GM10248 (cell line): ENCODE measurements at places on chromosomes 1 and 21.

- no peak for DNase-seq
These were observed 14.1 kb downstream of the DDAH1 start for GRCh38 chr1:85450832-85451231.

GRCh38 chr1:121458291-121459048, 273.7 kb downstream of the SRGAP2C start:
- peak; percentile 6 for DNase-seq

DNA sequence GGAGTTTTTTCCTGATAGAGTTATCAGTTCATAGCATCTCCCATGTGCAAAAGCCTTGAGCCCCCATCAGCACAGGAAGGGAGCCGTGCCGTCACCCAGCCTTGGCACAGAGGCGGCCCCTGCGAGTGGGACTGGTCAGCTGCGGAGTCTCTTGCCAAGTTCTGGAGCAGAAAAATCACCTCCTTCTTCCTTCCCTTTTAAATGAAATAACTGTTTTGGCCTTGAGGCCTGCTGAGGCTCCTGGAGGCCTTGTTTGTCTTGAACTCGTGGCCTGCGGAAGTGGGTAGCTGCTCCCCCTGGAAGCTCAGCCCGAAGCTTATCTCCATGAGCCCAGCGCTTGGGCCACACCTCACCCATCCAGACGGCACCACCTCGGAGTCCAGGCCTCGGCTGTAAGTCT, 145.7 kb upstream of the TMEM51 start:
- DNase-seq: no peak

DNA sequence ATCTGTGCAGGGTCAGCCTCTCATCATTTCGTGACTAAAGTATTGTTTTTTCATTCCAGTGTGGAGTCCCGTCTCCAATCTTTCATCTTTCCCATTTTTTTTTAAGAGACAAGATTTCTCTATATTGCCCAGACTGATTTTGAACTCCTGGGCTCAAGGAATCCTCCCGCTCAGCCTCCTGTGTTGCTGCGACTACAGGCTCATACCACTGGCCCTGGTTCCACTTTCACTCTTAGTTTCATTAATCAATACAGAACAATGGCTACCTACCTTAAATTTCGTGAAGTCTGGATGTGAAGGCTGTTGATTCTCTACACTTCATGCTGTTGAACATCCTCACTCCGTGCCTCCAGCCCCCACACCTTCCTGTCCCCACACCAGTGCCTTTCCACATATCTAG, 97.7 kb upstream of the GREM2 start:
- no peak for DNase-seq

DNA sequence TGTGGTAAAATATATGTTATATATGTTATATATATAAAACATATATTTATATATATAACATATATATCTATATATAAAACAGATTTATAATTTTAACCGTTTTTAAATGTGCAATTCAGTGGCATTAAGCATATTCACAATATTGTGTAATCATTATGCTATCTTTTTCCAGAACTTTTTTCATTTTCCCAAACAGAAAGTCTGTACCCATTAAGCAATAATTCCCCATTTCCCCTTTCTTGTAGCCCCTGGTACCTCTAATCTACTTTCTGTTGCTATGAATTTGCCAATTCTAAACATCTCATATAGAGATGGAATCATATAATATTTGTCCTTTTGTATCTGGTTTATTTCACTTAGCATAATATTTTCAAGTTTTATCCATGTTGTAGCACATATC, 10.7 kb upstream of the ARHGEF11 start:
- DNase-seq: no peak
